ENCODE measurements at places on chromosomes 3 and 15.

GRCh38 chr15:51782357-51782896 lies 31.0 kb downstream of the TMOD2 start:
- no peak for DNase-seq

DNA sequence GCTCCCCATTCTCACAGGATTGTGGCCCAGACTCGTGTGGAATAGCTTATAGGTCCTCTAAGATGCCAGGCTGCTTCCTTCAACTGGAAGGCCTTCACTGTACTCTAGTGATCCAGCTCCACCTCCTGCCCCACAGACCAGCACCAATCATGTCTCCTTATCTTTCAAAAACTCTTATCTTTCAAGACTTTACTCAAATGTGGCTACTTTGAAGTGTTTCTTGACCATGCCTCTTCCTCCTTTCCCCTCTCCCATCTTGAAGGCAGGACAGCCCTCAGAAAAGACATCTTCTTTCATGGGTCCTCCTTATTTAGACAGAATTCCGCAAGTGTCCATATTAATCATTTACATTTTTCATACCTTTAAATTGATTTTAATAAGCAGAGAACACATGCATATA lies 142.3 kb downstream of the CHST2 start:
- no peak for DNase-seq

GRCh38 chr15:90103701-90104329 lies 1.5 kb upstream of the IDH2 start:
- no peak for DNase-seq

- no peak for DNase-seq
These were observed 225.9 kb upstream of the GAP43 start for GRCh38 chr3:115397433-115397832.

GRCh38 chr3:153906366-153906765 lies 214.8 kb upstream of the ARHGEF26 start:
- DNase-seq: no peak

- DNase-seq: no peak
These were observed 158.2 kb upstream of the CHRM5 start for GRCh38 chr15:33810073-33810595.

GRCh38 chr15:26083896-26084295 lies 220.8 kb upstream of the ATP10A start:
- no peak for DNase-seq

DNA sequence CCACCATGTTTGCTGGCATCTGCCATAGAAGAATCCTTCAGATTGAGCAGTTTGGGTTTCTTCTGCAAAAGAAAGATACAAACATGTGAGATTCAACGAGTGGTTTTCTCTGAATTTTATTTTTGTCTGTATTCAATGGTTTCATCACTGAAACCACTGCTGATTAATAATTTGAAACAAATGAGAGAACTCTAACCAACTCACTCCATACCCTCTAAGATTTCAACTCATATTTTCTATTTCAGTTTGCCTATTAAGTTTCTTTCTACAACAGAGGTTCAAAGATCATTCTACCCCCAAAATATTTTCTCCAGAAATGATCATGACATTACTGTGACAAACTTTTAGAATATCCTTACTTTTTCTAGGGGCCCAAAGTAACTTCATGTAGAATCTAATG lies 38.7 kb upstream of the MAN2C1 start:
- DNase-seq: no peak

DNA sequence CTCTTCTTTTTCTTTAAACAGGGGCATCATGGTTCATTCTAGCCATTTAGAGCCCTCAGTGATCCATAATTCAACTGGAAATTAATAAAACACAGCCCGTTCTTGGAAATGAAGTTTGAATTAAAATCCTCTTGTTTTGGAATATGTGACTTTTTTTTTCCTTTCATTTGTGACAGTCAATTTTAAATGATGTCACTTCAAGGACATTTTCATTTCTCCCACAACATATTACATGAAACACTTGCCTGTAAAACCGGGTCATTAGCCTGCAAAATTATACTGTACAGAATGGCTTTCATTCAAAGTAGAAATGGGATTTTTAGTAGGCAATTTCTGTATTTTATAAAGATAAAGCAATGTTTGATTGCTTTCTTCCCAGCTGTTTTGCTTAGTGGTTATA lies 789 bp upstream of the SEMA6D start:
- DNase-seq: no peak

DNA sequence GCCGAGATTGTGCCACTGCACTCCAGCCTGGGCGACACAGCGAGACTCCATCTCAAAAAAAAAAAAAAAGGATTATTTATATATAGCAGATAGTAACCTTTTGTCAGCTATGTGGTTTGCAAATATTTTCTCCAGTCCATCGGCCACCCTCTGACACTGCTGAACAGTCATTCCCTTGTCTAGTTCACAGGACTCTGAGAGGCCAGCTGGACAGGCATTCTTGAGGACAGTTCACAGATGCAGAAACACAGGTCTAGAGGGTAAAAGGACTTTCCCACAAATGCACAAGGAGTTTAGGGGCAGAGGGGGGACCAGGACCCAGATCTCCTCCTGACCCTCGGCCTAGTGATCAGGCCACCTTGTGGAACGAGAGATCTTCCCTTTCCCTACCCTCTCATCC lies 7.5 kb upstream of the TMEM40 start:
- no peak for DNase-seq

- no peak for DNase-seq
These were observed 49.0 kb upstream of the DUT start for GRCh38 chr15:48282216-48282615.

DNA sequence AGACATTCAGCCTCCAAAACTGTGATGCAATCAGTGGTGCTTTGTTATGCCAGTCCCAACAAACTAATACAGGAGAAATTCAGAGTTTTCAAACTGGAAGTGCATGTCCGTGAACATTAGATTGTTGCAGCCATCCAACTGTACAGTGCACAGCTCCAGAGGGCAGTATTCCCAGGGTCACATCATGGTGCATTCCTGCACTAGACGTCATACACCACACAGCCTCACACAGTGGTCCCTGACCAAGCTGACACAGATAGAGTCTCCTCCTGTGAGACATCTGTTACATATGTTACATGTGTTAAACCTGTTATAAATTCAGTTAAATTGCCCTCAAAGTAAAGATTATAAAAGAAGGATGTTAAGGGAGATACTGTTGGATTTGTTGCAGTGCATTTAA lies 209.0 kb downstream of the LRRN1 start:
- no peak for DNase-seq

DNA sequence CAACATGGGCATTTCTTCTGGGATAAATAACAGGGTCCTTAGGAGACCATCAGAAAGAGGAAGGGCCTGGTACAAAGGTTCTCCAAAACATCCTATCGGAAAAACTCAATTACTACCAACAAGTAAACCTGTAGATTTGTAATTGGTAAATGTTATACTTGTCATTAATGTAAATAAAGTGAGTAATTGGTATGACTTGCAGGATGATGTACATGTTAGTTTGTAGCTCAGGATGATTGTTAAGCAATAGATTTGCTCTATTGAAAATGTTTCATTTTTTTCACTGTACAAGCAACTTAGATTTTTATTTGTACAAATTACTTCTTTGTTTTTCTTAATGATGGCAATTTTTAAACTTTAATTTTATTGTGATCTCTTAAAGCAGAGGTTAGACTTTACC lies 3.8 kb upstream of the SCG5 start:
- DNase-seq: no peak

DNA sequence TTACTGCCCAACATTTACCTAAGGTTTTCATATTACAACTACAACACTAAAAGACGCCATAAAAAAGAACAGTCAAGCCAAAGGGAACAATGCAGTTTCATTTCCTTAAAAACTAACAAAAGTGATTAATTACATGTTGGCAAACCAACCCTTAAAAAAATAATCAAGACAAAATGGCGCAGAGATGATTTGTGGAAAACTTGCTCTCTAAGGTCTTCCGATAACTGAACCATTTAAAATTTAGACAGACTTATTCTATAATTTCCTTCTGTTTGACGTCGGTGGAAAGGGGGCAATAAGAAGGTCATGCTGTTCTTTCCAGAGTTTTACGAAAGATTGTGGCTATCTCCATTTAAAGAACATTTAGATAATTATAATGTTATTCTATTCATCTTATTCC lies 87.6 kb downstream of the RYK start:
- no peak for DNase-seq

DNA sequence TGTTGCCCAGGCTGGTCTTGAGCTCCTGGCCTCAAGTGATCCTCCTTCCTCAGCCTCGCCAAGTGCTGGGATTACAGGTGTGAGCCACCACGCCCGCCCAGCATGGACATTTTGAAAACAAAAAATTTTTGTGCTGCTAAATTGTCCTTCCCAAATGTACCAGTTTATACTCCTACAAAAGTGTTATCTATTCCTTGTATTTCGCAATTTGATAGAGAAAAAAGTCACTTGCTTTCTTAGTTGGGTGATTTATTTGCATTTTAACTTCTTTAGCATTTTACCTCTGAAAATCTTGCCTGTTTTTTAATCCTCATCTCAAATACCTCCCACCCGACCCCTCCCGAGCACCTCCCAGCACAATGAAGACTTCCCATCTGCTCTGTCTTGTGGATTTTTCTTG lies 46.8 kb downstream of the PDE8A start:
- DNase-seq: no peak

GRCh38 chr15:67807836-67808235 lies 17.5 kb upstream of the SKOR1 start:
- no peak for DNase-seq

DNA sequence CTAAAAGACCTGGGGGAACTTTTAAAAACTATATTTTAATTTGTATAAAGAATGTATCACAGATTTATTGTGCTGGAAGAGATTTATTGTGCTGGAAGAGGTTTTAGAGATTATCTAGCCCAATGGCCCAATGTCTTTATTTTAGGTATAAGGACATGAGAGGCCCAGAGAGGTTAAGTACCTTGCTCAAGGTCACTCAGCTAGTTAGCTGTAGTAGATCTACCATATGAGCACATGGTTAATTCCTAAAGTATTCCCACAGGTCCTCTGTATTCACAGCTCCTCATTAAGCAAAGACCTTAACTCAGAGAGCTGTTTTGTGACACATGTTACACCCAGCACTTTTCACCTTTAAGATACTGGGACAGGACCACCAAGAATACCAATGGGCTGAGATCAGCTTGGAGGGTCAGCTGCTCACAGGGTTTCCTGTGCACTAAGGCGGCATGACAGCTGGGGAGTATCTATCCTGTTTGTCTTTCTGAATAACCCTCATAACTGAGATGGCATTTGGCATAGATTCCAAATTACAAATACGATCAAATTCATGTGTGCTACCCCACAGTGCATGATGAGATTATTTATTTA lies 143.1 kb upstream of the TBL1XR1 start:
- no peak for DNase-seq

DNA sequence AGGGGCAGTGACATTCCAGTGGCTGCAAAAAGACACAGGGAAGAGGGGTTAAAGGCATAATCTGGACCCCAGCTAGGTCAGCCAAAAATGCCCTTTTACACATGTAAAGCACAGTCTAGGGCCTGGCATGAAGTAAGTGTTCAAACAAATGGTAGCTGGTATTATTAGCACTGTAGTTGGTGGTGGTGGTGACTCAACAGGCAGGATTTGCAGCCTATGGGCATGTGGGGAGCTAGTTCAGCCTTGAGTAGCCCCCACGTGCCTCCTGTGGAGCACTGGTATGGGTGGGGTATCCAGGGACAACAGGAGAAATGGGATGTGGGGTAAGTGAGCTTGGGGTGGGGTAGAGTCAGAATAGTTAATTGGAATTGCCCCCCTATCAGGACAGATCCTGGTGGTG lies 27.6 kb downstream of the DNASE1L3 start:
- DNase-seq: no peak

DNA sequence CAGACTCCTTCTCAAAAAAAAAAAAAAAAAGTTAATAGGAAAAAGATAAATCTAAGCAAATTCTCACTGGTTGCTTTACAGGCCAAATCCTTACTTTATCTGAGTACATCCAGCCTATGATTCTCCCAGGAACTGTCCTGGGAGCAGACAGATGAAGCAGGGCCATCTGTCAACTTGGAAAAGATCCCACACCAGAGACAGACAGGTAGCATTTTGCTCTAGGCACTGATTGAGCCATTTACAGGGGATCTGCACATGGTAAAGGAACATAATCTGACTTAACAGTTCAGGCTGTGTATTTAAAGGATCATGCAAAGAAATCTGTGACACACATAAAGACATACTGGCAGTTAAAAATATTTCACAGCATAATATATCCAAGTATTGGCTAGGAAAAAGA lies 1006.5 kb downstream of the TBL1XR1 start:
- DNase-seq: no peak

- DNase-seq: no peak
These were observed 29.8 kb upstream of the RPL29 start for GRCh38 chr3:52025453-52025852.

DNA sequence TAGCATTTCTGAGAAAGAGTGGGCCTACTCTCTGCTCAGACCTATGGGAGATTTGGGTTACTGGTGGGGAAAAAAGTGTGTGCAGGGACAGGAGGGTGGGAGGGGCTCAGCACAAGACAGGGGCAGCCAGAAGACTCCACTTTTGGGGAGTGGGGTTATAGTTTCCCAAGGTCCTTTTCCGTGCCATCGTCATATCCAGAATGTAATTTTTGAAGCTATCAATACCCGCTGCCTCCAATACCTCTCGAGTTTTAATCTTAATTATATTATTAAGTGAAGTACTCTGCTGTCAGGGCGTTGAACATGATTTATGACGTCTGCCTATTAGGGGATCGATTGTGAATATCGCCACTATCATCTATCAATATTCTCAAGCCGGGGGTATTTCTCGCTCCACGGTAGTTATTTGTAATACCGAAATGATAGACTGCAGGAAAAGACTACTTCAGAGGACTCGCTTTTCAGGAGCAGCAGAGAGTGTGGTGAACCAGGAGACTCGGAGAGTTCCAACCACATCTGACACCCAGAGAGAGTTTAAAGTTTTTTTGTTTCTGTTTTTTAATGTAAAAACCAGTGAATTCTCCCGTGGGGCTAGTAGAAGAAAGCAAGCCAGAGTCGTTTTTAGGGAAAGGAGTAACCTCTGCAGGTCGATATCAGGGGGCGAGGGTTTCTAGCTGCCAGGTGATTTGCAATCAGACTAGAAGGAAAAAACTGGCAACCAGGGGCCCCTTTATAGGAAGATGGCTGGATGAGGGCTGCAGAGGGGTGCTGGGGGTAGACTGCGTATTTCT lies 20.6 kb downstream of the NR2F2 start:
- DNase-seq: no peak

GRCh38 chr15:101338502-101339057 lies 43.5 kb upstream of the SNRPA1 start:
- no peak for DNase-seq

DNA sequence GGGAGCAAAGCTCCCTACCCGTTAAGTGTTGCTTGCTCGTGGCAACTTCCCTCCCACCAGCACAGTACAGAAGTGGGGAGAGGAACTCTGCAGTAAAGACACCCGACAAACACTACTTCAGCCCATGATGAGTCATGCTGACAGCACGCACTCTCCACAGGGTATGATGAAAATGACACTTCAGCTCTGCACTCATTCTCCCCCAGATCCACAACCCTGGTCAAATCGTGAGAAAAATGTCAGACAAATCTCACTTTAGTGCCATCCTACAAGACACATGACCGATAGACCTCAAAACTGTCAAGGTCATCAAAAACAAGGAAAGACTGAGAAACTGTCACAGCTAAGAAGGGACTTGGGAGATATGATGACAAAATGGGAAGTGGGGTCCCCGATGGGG lies 278.9 kb downstream of the OCA2 start:
- no peak for DNase-seq
